ENCODE measurements at places on chromosomes 6 and 20.

GRCh38 chr20:56630086-56630493, 984 bp downstream of the TFAP2C start:
- no peak for DNase-seq

DNA sequence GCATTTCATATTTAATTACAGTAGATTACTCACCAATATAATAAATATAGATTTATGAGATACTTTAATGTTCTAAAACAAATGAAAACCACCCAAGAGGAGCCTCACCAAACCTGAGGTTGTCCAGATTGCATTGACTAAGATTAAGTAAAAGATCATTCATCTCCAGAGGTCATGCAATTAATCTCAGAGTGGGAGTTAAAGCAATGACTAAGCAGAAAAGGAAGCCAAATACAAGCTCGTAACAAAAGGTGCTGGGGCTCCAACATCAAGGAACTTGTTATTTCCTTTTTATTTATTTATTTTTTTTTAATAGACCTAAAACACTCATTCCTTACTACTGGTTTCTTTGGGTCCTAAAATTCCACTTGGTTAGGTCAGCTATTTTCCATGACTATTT, 57.7 kb downstream of the RSPO3 start:
- no peak for DNase-seq

DNA sequence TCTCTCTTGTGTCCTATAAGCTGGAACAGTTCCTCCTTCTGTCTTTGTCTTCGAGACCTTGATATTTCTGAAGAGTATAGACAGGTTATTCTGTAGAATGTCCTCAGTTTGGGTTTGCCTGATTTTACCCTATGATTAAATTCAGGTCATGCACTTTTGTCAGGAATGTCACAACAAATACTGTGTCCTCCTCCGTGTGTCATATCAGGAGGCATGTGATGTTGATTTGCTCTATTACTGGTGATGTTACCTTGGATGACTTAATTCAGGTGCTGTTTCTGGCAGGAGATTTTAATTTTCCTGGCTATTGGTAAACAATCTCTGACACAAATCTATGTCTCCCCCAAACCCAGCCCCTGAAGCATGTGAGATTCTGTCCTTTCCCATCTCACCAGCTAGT, 33.3 kb upstream of the CHMP4B start:
- no peak for DNase-seq

- DNase-seq, result no peak
Observed at GRCh38 chr20:46128310-46129151, 10.4 kb downstream of the CD40 start.

- DNase-seq, result no peak
Observed at GRCh38 chr20:53028337-53029007, 56.3 kb downstream of the TSHZ2 start.

- no peak for DNase-seq
Observed at GRCh38 chr6:13992417-13993055, 67.8 kb downstream of the RNF182 start.

DNA sequence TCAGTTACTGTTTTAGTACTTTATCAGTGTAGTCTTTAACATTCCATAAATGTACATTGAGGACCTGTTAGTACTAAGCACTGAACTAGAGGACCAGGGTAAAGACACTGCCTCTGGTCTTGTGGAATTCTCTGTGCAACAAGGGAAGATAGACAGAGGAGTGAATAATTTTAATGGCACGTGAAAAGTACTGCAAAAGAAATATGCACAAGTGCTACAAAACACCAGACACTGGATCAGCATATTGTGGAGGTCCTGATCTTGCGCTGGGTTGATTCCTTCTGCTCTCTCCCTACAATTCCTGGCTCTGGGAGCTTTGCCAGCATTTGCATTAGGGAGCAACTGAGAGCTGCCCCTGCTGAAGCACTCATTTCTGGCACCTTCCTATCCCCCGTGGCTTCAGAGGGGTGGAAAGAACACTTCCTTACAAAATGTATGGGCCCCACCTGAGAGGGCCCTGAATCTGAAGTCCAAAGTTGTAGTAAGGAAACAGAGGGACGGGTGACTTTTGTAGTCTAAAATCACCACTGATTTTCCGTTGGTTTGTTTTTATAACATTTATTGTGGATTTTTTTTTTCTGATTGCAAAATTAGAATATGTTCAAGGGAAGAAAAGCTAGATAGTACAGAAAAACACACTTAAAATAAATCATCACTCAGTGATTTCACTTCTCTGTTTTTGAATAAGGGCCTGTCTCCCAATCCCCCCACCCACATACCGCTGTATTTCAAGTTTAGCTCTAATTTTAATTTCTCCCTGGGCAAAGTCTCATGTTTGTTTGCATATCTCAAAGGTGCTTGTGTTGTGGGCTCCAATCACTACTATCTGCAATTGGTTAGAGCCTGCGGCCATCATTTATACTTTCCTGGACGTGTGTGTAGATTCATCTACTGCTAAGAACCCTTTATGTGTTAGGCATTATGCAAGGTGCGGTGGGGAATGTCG, 4.9 kb downstream of the PKIG start:
- DNase-seq, result no peak

DNA sequence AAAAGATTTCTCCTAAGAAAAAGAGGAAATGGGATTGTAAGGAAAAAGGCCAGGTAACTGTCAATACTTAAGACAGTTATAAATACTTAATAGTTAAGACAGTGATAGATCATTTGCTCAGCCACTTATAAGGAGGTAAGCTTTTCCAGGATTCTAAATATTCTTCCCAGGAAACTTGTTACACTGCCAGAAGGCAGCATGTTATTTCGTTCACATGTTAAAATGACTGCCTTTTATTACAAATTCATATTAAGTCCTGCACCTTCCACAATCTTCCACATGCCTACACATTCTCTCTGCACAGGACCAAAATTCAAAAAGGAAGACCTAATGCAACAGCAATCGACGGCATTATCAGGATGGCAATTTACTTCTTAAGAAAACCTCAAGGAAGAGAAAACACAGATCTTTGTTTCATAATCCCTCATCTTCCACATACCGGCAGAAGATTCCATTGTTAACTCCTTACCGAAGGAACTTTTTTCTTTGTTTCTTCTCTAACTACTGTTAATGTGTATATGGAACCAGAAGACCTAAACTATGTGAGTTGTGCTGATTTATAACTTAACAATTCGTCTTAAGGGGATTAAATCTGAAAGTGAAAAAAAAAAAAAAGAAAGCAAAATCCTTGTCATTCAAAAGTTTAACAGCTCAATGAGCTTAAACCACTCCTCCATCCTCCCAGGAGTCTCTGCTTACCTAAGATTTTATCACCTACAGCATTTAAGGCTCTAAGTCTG, 799 bp downstream of the TAAR2 start:
- DNase-seq, result no peak

DNA sequence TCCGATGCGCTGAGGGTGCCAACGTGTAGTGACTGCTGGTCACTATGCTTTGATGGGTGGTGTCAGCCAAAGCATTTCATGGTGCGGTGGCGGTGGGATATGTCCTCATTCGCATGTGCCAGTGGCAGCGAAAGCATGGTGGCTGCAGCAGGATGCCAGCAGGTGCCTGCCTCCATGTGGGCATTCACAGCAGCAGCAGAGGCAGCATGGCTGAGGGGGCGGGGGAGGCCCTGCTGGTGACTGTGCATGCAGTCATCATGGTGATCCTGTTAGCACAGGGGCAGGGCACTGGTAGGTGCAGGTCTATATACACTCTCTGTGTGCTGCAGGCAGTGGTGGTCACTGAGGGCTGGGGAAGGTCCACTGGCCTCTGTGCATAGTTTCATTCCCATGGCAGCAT, 22.0 kb downstream of the FIG4 start:
- no peak for DNase-seq

DNA sequence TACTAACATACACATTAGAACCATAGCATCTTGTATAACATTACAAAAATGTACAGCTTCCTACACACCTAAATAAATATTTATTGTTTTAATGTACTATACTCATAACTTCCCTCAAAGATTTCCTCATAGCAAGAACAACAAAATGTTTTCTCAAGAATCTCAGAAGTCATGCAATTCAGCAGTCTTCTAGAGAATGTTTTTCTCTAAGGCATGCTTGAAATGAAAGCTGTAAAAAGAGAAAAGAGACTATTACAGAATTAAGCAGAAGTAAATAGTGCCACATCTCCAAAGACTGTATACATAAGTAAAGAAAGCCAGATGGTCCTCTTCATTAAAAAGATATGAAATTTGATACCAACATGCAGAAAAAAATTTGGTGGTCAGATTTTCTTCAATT, 672.2 kb downstream of the EPM2A start:
- DNase-seq, result no peak

DNA sequence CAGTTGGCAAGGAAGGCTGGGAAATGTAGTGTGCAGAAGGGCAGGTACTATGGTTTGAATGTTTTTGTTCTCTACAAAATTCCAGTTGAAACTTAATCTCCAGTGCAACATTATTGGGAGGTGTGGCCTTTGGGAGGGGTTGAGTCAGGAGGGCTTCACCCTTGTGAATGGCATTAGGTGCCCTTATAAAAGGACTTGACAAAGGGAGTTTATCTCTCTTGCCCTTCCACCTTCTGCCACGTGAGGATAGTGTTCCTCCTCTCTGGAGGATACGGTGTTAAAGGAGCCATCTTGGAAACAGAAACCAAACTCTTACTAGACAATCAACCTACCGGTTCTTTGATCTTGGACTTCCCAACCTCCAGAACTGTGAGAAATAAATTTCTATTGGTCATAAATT, 82.2 kb upstream of the LRFN2 start:
- DNase-seq, result no peak

DNA sequence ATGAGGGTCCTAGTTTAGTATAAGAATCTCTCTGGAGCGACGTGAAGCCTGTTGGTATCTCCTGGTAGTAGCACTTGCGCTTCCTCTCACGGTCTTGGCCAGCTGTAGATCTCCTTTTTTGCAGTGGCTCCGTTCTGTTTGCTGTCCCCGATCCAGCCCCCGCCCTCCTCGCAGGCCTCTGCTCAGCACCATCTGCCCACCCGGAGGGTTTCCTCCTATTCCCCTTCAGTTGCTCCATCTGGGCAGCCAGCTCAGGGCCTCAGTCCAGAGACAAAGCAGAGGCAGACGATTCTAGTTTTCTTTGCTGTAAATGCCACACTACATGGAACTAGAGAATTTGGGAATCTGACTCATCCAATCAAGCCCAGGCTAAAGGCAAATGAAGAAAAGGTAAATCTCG, 126.6 kb downstream of the TIAM2 start:
- DNase-seq, result no peak

- DNase-seq, result no peak
Observed at GRCh38 chr20:33125983-33126382, 42.0 kb upstream of the BPIFA2 start.

DNA sequence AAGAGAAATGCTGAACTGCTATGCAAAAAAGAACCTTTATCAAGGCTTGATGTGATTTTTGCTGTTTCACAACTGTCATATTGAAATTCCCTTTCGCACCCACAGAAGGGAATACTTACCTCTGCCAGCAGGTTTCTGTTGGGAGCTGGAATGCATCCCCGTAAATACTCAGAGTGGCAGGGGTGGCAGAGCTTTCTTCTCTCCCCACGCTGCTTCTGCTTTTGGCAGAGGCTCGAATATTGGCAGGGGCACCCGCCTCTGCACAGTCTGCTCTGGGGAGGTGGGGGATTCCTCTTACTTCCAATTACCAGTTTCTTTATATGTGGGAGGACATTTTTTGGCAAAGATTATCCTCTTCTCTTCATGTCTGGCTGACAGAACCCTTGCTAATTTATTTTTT, 28.4 kb downstream of the TMEM200A start:
- DNase-seq, result no peak

DNA sequence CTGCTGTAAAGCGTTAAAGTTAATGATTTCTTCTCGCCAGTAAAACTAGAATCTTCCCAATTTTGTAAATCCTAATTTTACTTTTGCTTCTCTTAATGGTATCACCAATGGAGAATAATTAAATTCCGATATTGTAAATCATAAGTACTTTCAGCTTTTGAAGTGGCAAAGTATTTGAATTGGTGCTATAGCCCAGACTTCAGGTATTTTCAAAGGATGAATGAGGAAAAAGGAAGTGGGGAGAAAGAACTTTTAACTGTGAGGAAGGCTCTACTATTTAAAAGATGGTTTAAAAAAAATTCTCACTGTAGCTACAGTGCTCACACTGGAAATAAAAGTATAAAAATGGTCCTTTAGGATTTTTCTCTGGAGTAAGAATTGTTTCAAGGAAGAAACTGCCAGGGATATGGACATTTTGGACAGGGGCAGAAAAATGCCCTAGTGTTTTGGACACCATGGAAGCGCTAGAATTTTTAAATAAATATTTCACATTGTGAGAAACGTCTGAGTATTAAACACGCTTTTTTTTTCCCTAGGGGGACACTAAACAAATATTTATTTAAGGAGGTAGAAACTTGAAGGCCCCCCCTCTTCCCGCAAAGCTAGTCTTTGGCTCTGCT, 1.3 kb upstream of the TAB2 start:
- DNase-seq, result no peak

DNA sequence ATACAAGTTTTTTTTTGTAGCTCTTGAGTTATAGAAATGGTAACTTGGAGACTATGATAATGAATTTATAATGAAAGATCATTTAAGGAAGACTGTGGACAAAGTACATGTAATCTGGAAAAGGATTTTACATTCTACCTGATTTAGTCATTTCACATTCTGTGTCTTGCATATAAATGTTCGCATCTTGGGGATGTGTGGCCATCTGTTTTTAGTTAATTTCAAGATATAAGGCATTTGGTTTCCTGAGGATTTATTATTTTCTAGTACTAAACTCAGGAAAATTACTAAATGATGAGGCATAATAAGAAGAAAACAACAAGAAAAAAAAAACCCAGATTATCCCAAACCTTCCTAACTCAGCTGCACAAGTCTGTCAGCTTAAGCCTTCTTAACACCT, 112.7 kb upstream of the PRL start:
- DNase-seq, result no peak

DNA sequence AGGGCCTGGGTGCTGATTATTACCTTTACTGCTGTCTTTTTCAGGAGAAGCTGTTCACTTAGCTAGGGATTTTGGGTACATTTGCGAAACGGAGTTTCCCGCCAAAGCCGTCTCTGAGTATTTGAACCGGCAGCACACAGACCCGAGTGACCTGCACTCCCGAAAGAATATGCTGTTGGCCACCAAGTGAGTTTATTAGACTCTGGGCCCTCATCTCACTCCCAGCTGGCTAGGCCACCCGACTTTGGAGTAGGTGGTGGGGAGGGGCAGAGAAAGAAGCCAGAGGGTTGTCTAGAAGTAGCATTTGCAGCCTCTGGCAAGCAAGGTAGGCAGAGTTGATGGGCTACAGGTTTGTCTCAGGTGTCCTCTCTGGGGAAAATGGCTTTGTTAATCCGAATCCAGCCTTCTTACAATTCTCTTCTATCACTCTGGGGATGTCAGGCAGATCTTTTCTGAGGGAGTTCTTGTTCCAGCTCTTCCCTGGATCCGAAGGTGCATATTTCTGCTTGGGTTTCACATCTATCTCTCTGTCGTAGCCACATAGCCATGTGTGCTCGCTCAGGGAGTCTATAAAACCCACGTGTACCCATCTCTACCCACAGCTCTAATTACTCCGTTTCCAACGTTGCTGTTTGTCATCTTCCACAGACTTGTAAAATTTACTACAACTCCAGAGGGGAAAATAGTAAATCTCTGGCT, 21.6 kb downstream of the TFAP2B start:
- no peak for DNase-seq
